ENCODE measurements at places on chromosomes 1 and 21.

GRCh38 chr1:63010913-63011660, 227.2 kb downstream of the ATG4C start:
- no peak for DNase-seq

GRCh38 chr1:37181425-37181824, 147.1 kb upstream of the GRIK3 start:
- DNase-seq, result no peak

DNA sequence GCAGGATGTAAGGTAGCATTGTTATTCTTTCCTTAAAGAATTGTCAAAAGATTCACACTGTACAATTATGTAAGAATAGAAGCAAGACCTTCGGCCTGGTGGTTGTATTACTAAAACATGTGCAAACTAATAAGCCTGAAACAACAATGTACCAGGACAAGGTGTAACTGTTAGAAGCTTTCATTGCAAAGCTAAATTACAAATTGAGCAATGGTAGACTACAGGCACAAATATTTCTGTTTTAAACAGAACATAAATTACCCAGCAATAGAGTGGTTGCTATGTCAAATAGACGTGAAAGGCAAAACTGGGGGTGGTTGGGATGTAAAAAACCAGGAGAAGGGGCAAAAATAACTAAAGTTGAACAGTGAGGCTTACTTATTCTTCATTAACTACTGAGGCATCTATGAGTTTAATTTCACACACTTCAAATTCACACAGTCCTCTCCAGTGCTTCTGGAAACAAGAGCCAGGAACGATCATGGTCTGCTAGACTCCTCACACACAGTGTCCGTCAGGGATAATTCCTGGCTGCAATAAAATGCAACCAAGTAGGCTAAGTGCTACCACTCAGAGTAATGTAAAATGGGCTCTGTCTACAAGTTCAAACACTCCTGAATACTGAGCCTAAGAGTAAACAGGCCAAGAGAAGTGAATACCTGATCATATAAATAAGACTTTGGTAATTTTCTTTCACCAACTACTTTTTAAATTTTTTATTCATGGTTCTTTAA, 39.3 kb upstream of the C1orf198 start:
- no peak for DNase-seq

DNA sequence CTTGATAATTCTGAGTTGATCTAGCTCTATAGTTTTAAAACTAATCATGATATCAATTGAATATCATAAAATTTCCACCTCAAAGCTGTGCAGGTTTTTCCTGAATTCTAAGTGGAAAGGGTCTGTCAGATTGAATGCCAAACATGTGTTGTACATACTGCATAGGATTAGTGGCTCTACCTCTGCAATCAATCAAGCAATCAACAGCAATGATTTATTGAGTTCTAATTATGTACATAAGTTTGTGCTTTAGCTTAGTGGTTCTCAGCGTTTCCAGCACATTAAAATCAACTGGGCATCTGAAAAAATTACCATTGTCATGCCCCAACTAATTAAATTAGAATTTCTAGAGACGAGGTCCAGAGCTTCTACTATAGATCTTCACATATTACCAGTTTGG, 251.5 kb downstream of the BACH1 start:
- DNase-seq, result no peak

- DNase-seq, result no peak
Measured at GRCh38 chr1:165253818-165254254, 102.7 kb downstream of the LMX1A start.

DNA sequence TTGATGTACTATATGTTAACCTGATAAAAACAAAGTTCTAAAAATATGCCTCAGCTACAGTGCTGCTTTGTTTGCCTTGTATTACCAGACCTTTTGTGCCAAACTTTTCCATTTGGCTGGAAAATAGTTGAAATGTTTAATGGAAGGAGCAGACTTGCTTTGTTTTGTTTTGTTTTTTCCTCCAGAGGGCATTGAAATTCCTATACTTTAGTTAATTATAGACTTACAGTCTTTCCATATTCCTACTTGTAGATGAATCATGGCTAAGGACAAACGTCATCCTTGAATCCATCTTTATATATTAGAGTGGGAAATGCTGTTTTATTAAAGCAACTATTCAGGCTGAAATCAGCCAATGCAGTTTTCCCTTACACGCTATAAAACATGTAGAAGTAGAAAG, 6.7 kb downstream of the CAP1 start:
- DNase-seq, result no peak

- no peak for DNase-seq
Measured at GRCh38 chr21:26962621-26963181, 4.2 kb downstream of the ADAMTS5 start.

GRCh38 chr1:61743431-61743705, 1.1 kb downstream of the PATJ start:
- no peak for DNase-seq

DNA sequence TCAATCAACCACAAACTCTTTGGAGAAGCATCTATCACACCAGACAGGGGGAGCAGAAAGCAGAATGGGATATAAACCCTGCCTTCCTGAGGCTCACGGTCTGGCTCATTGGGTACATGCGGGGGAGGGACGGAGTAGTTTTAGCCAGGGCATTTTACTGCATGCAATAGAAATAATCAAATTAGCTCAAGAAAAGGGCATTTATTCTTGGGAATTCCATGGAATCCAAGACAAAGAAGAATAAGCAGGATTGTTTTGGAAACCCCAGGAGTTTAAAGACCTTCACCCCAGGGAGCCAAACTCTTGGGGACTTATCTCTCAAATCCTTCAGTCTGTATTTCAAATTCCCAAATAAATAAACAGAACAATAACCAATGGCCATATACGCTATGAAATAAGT, 5.2 kb upstream of the KAZN start:
- DNase-seq, result no peak

DNA sequence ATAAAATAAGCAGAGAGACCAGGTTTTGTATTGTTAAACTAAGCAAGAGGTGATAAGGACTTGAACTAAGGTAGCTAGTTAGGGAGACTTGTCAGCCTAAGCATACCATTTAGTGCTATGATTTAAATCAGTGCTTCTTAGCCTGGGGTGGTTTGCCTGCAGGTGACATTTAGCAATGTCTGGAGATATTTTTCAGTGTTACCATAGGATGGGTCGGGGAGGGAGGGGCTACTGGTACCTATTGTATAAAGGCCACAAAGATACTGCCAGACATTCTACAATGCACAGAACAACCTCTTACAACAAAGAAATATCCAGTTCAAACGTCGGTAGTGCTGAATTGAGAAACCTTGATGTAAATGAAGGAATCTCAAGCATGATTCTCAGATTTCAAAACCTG, 3.3 kb downstream of the ATP5PB start:
- no peak for DNase-seq

GRCh38 chr1:192133350-192133926, 24.8 kb upstream of the RGS18 start:
- DNase-seq, result peak; percentile 10

DNA sequence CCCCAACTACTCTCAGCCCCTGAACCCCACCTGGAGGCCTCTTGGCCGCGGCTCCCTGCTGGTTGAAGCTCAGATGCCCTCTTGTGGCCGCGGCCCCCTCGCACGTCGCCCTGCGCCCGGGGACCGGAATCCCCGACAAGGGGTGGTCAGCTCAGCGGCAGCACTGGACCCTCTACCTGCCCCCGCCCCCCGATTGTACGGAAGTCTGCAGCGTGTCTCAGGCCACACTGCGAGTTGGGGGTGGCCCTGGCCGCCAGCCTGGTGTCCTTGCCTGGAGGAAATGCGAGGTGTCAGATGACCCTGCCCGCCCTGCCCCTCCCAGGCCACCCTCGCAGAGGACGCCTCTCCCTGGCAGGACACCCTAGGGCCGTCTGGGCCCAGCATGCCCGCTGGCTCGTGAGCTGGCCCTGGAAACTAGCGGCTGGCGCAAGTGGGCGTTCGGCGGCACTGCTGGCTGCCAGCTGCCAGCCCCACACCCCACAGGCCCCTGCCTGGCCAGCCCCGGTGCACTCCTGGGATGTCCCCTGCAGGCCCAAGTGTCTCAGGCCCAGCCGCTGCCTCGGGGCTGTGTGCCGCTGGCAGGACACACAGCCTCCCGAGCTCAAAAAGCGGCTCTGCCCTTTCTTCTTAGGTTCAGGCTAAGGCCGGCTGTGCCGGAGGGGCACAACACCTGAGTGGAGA, 60.8 kb downstream of the EDN2 start:
- no peak for DNase-seq

- DNase-seq, result peak; percentile 91
Measured at GRCh38 chr21:38925923-38926322, 120.2 kb downstream of the ETS2 start.

GRCh38 chr1:236089046-236089773, 24.3 kb upstream of the NID1 start:
- DNase-seq, result peak; percentile 69

GRCh38 chr1:156070548-156070947, 9.6 kb downstream of the RAB25 start:
- no peak for DNase-seq

DNA sequence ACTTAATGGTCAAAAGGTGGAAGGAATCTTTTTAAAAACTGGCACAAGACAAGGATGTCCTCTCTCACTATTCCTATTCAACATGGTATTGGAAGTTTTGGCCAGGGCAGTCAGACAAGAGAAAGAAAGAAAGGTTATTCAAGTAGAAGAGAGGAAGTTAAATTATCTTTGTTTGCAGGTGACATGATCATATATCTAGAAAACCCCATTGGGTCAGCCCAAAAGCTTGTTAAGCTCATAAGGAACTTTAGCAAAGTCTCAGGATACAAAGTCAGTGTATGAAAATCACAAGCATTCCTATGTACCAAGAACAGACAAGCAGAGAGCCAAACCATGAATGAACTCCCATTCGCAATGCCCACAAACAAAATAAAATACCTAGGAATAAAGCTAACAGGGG, 5.4 kb upstream of the PGBD2 start:
- no peak for DNase-seq

- DNase-seq, result peak; percentile 92
Measured at GRCh38 chr1:198444792-198445191, 95.7 kb downstream of the ATP6V1G3 start.

- no peak for DNase-seq
Measured at GRCh38 chr1:70277875-70278274, 56.7 kb downstream of the SRSF11 start.

DNA sequence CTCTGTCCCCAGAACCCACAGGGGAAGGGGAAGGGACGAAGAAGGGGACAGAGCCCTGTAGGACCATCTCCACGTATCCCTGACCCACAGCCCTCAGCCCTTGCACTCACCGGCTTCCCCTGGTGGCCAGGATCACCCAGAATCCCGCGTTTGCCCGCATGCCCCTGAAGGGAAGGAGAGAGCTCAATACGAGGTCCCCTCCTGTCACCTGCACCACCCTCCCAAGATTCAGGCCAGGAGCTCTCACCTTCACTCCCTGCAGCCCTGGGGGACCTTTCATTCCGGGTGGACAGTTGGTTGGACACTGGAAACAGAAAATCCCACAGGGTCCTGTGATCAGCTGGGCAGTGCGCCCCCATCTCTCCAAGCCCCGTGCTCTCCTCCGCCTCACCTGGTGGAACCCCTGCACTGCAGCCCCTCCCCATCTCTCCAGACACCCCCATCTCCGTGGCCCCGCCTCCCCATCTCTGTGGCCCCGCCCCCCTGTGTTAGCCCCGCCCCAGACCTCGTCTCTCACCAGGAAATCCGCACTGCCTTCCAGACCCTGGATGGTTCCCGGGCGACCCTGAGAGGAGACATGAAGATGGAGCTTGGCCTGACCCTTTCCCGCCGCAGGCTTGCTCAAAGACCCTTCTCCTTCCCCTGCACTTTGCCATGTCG, 6.0 kb downstream of the COL9A2 start:
- DNase-seq, result no peak

DNA sequence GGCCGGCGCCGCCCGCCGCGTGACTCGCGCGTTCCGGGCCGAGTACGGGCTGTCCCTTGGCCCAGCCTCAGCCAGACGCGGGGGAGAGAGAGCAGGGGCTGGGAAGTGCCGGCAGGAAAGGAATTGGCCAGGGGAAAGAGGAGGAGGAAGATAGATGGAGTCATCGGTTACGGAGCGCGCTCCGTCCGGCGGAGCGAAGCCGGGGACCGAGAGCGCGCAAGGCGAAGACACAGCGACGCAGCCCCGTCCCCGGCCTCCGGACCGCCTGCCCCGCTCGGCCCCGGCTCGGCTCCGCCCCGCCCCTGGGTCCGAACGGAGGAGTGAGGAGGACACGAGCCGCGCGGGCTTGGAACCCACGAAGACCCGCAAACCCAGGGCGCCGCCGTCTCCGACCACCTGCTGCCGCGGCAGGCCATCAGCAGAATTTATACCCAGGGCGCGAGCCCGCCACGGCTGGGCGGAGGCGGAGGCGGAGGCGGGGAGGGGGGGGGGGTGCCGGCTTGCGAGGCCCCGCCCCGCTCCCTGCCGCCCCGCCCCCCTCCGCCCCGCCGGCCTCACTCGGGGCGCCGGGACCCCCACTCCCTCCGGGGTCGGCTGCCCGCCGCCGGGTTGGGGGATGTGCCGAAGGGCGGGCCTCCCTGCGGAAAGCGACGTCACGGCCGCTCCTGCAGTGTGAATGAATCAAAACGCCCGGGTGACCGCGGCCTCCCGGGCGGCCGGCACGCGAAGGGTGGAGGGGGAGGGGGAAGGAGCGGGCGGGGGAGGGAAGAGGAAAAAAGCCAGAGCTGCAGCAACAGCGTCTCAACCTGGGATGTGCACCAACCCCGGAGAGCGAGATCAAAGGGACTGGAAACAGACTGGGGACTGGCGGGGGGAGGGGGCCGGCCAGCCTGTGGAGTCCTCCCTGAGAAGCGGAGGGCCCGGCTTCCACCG, at the start of gene LHX4:
Gene LHX4, plus strand, starts transcription at position 782 of the 933 bp plus-strand sequence. CDS start 266 bp downstream, outside the sequence.
- DNase-seq, result no peak

GRCh38 chr1:68046885-68047658, 3.4 kb downstream of the DIRAS3 start:
- DNase-seq, result no peak
